Ascending aorta (tissue), 2 donors: ENCODE measurements at places on chromosomes 2 and 18. TPM values are rescaled to one million over a fixed set of nuclear protein-coding genes. Genes with fewer than 3 reads are reported as not detected.

GRCh38 chr2:65716698-65717097 is 284.3 kb upstream of the SPRED2 start:
- no peak overlapping the region for H3K27ac ChIP-seq
- H3K4me3 ChIP-seq = no peak overlapping the region
- no peak for DNase-seq
- no peaks in the 10 kb centered on the region for H3K4me1 ChIP-seq
- no peaks in the 10 kb centered on the region for H3K36me3 ChIP-seq

- H3K4me3 ChIP-seq = no peak overlapping the region
- H3K27me3 ChIP-seq = no peaks in the 10 kb centered on the region
- DNase-seq = no peak
- peaks cover 9% of the 10 kb centered on the region for H3K4me1 ChIP-seq
- no peaks in the 10 kb centered on the region for H3K36me3 ChIP-seq
These were observed 395.5 kb upstream of the HNRNPA3 start for GRCh38 chr2:176817061-176817565.

DNA sequence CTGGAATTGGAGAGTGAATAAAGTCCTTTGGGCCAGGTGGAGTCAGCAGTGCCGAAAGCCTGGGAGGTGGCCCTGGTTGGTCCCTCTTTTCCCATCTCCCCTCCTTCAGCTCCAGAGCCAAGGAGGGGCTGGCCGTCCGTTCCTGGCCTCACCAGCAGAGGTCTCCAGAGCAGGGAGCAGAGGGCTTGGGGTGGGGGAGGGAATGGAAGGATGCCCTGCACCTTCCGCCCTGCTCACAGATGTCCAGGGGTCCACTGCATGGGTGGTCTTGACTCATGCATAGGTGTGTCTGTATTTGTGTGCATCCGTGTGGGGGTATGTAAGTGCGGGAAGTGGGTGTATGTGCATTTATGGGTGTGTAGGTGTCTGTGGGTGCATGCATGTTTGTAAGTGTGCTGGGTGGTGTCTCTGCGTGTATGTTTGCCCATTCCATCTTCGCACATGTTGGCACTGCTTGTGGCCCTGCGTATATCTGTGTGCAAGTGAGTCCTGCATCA is 201.8 kb downstream of the ZFP36L2 start:
- H3K4me1 ChIP-seq = no peaks in the 10 kb centered on the region
- peak; percentile 33 for DNase-seq
- H3K4me3 ChIP-seq = no peak overlapping the region
- no peaks in the 10 kb centered on the region for H3K36me3 ChIP-seq

DNA sequence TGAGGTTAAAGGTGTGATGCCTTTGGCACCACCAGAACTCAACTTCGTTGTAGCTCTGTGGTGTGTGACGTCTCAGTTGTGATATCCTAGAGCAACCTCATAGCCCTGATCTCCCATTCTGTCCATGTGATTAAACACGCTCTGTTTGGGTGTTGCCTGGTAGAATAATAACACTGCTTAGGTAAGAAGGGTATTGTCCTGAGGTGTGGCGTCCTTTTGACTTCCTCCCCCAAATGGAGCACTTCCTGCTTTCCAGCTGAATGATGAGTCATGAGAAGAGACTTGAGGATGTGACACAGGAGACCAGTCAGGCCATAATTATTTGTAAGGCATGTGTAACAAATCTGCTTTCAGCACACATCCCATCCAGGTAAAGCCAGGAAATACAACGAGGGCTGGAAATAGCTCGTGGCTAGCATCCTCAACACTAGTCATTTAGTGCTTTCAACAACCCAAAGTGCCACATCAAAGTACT is 100.7 kb downstream of the RAPGEF4 start:
- H3K36me3 ChIP-seq = no peaks in the 10 kb centered on the region
- no peaks in the 10 kb centered on the region for H3K27me3 ChIP-seq
- H3K4me3 ChIP-seq = no peak overlapping the region
- H3K4me1 ChIP-seq = no peaks in the 10 kb centered on the region

GRCh38 chr18:79121746-79122474 is 52.7 kb downstream of the ATP9B start:
- H3K27ac ChIP-seq = no peak overlapping the region
- no peaks in the 10 kb centered on the region for H3K4me1 ChIP-seq
- DNase-seq = no peak

DNA sequence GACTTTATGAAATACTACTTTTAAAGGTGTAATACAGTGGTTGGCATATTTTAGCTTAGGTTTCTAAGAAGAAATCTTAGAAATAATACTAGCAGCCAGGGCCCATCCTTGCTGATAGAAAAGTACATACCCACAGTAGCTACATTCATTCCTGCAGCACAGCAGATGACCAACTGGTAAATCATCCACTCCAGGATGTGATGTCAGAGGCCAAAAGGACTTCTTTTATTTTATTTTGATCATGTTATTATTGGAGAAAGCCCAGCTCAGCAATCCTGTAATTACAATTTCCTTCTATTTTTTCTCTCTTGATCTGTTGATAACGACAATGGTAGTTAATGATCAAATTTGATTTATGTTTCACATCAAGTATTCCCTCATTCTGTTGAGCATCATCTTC is 18.0 kb upstream of the TTN start:
- H3K36me3 ChIP-seq = no peaks in the 10 kb centered on the region
- no peak overlapping the region for H3K27ac ChIP-seq
- peaks cover 16% of the 10 kb centered on the region for H3K4me1 ChIP-seq
- H3K4me3 ChIP-seq = no peak overlapping the region

- H3K4me3 ChIP-seq = no peak overlapping the region
- no peak for DNase-seq
- H3K4me1 ChIP-seq = no peaks in the 10 kb centered on the region
- no peaks in the 10 kb centered on the region for H3K27me3 ChIP-seq
- H3K27ac ChIP-seq = no peak overlapping the region
- no peaks in the 10 kb centered on the region for H3K36me3 ChIP-seq
These were observed 309.7 kb upstream of the MYT1L start for GRCh38 chr2:2640818-2641217.

DNA sequence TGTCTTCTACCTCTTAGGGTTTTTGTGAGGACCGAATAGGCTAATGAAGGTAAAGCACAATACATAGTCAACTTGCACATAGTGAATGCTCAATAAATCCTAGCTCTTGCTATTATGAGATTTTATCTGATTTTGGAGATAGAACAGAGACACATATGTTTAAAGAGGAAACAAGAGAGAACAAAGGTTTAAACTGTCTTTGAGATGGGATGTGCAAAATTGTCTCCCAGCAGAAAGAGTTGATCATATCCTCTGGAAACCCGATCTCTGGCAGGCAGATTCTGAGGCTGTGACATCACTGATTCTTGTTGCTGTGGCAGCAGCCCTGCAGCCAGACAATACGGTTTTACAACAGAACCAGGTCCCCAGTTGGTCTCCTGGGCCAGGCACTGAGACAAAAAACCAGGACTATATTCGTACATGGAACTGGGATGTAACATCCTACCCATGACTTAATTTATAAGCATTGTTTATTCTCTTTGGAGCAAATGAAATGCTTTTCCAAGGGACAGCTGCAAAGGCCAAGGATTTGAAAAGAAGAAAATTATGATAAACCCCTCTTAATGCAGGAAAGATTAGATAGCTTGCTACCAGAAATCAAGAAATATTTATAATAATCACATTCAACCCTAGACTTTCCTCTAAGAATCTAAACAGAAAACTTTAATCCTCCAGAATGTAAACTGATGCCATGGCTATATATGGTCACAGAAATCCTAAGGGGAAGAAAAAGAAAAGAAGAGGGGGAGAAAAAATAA is 80.2 kb downstream of the SLC8A1 start:
- H3K36me3 ChIP-seq = no peaks in the 10 kb centered on the region
- H3K4me1 ChIP-seq = peaks cover 3% of the 10 kb centered on the region
- peak; percentile 69 for DNase-seq

DNA sequence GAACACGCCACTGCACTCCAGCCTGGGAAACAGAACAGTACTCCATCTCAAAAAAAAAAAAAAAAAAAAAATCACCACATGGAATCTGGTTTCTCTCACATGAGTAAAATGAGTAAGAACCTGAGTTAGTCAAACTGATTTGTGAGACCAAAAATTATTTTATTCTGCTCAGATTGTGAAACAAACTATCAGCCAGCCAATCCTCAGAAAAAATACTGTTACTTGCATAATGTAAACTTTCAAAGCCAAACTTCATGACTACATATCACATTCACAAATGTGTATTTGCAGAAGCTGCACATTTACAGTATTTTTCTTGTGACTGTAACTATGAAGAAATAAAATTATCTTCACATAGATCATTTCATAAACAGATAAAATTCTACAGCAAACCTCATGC is 23.2 kb downstream of the SUMO1 start:
- no peak overlapping the region for H3K27ac ChIP-seq
- peaks cover 56% of the 10 kb centered on the region for H3K36me3 ChIP-seq
- H3K27me3 ChIP-seq = no peaks in the 10 kb centered on the region

DNA sequence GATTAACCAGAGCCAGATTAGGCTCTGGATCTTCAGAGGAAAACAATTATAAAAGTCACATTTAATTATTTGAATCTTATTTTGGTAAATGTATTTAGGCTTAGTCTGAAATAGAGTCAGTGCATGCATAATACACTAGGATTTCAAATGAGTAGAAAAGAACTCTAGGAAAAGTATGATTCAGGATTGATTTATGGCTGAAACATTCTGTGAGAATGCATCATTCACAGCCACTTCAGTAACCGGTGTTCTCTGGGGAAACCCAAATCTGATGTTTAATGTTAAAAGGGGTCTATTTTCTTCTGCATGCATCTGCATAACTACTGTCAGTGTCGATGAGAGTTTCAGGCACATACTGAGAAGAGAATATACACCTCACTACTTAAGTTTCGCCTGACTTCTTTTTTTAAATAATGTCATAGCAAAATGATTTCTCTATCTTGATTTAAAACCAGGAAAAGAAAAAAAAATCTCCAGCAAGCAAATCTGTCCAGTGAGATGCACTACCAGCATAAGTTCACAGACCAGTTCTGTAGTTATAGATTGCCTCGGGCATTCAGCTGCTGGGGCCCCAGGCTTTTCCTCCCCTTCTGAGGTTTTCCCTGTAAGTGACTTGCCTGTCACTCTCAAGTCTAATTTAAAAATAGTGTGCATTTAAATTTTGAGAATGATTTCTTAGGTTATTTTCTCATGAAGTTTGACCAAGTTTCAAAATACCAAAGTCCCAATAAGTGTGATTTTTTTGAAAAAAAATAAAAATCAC is 501.5 kb downstream of the NR4A2 start:
- DNase-seq = no peak
- no peak overlapping the region for H3K4me3 ChIP-seq
- H3K27ac ChIP-seq = no peak overlapping the region
- H3K4me1 ChIP-seq = no peaks in the 10 kb centered on the region
- H3K36me3 ChIP-seq = no peaks in the 10 kb centered on the region

- peak; percentile 74 for DNase-seq
- H3K4me1 ChIP-seq = peaks cover 8% of the 10 kb centered on the region
- no peaks in the 10 kb centered on the region for H3K36me3 ChIP-seq
- H3K27ac ChIP-seq = peak overlapping the region; percentile 26
- H3K4me3 ChIP-seq = no peak overlapping the region
- H3K27me3 ChIP-seq = no peaks in the 10 kb centered on the region
These were observed 131.3 kb downstream of the PRPF40A start for GRCh38 chr2:152585830-152586484.

- no peak overlapping the region for H3K27ac ChIP-seq
- peaks cover 7% of the 10 kb centered on the region for H3K4me1 ChIP-seq
- H3K27me3 ChIP-seq = no peaks in the 10 kb centered on the region
- no peak for DNase-seq
These were observed 22.7 kb upstream of the LPIN2 start for GRCh38 chr18:3035635-3036034.

- no peak overlapping the region for H3K27ac ChIP-seq
- H3K4me3 ChIP-seq = no peak overlapping the region
- no peaks in the 10 kb centered on the region for H3K27me3 ChIP-seq
- no peaks in the 10 kb centered on the region for H3K36me3 ChIP-seq
- DNase-seq = no peak
These were observed 319.6 kb downstream of the PIK3C3 start for GRCh38 chr18:42274488-42275137.

DNA sequence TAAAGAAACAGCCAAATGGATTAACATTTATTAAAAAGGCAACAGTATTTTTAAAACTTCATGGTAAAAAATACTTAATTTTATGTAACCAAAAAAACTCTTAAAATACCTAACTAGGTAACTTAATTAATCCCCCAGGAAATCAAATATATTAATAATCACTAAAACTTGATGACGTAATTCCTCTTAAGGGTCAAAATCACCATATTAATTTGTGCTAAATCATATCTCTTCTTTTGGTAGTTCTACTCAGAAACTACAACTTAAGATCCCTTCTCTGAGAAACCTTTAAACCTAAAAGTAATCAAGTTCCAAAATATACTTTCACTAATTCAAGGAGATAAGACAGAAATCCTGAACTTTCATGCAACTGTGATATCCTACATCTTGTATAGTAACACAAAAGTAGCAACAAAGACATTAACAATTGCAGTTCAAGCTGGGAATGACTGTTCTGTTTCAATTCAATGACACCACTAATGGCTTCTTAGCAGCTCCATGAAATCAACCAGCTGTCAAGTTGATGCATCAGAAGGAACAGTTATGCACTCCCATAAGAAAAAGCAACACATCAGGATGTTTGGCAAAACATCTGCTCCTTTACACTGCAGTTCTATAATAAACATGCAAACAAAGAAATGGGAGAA is 4.0 kb downstream of the BAZ2B start:
- peak overlapping the region; percentile 20 for H3K27ac ChIP-seq
- no peaks in the 10 kb centered on the region for H3K36me3 ChIP-seq
- H3K27me3 ChIP-seq = no peaks in the 10 kb centered on the region

DNA sequence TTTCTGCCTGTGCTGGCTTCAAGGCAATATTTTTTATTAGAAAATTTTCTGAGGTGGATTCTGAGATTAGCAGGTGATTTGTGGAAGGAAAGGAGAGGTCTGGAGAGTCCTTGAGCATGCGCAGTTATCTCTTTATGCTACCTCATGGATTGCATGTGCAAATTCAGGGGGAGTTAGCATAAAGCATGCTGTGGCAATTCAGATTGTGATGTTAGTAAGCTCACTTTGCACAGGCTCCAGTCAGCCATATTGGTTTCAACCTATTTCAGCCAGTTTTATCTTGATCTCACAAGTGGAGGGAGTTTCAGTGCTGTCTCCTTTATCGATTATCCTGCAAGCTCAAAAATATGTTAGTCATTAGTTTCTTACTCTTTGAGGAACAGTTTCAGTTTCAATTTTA is 2012.3 kb upstream of the PIK3C3 start:
- H3K27me3 ChIP-seq = no peaks in the 10 kb centered on the region
- no peak overlapping the region for H3K4me3 ChIP-seq
- no peaks in the 10 kb centered on the region for H3K4me1 ChIP-seq
- no peak overlapping the region for H3K27ac ChIP-seq

DNA sequence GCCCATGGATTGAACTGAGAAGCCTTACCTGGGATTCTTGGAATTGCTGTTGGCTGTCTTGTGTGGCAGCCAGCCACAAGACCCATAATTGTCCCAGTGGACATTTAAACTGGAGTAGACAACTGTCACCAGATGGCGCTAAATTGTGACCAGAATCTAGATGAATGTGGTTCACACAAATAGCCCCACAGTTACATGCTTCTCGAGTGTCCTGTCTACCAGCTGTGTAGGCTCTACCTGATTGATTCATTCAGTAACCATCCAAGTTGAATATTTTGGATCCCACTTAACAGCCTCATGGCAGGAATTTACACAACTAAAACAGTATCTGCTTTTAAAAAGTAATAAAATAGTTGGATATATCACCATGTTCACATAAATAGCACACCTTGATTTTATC is 73.2 kb downstream of the MAP4K4 start:
- H3K27ac ChIP-seq = no peak overlapping the region
- peaks cover 55% of the 10 kb centered on the region for H3K4me1 ChIP-seq
- no peak overlapping the region for H3K4me3 ChIP-seq
- no peak for DNase-seq
- no peaks in the 10 kb centered on the region for H3K27me3 ChIP-seq

Gene NCKAP5
- total RNA-seq = 0.75 TPM

Gene VAMP5
- total RNA-seq = 114 TPM

Gene PRSS56
- not detected for total RNA-seq

Gene ITGAV
- total RNA-seq = 115 TPM

Gene HNMT
- 22.2 TPM for total RNA-seq

Gene DNAH7
- 0.21 TPM for total RNA-seq

Gene POMC
- 18.6 TPM for total RNA-seq

Gene RAB6C
- not detected for total RNA-seq
